ENCODE measurements at places on chromosomes 13 and 19.

GRCh38 chr13:69980799-69981198 is 126.8 kb upstream of the ATXN8OS start:
- no peak for DNase-seq

DNA sequence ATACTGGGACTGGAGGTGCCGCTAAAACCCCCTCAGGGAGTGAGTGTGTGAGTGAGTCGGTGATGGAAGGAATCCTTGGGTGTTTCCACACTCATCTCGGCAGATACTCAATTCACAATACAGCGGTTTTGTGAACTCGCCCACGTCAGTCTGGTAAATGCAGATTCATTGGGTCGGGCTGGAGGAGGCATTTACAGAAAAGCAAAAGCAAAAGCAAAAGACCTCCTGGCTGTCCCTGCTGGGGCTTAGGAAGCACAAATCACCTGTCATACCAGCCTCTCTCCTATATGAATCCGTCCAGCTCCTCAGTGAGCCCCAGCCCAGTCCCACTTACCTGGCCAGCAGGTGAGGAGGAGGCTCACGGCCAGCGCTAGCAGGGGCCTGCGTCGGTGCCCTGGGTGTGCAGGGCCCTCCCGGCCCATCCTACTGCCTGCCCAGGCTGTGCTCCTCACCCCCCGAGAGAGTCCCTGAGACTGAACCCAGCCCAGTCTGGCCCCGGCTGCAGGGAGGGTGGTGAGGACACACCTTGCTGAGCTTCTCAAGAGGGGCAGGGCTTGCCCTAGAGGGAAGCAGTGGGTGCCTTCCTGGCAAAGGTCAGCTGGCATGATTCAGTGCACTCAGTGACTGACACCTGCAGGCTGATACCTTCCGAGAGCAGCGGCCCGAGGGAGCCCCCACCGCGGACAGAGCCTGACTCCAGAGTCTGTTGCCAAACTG is at the start of gene MUC16:
Gene MUC16, minus strand, starts transcription at position 475 of the 717 bp plus-strand sequence.
- no peak for DNase-seq

GRCh38 chr19:45809643-45810159 is 5.4 kb downstream of the RSPH6A start:
- DNase-seq: no peak

DNA sequence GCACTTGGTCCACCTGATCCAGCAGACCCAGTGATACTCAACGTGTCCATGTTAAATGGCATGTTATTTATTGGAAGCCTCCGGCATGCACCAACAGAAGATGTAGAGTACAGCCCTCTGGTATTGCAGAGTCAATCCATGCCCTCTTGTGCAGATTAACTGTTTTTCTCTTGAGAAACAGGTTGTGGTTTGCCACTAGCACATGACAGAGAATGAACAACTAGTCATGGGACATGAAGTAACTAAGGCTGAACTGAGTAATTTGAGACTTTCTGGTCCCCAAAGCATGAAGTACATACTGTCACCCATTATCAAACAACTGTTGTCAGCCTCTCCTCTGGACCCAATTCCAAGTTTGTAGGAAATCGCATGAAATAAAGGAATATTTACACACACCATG is 3.2 kb downstream of the ZNF562 start:
- no peak for DNase-seq

- no peak for DNase-seq
Measured at GRCh38 chr19:43316591-43317319, 36.7 kb upstream of the CD177 start.

- DNase-seq: no peak
Measured at GRCh38 chr13:87129602-87130300, 541.4 kb upstream of the SLITRK5 start.

DNA sequence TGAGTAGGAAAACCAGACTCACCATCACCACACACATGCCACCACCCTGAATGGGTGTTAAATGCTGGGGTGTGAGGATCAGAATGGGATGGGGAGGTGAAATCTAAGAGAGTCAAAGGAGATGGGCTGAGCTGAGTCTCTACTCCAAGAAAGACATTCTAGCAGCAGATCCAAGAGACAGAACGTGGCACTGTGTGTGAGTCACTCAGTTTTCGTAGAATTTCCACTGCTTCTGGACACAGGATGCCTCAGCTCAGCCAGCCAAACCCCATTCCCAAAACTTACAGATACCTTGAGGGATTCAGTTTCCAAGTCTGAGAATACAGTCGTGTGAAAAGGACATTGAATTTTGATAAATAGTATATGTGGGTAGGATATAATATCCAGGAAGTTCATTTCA is 7.3 kb upstream of the CYP2A7 start:
- DNase-seq: no peak

DNA sequence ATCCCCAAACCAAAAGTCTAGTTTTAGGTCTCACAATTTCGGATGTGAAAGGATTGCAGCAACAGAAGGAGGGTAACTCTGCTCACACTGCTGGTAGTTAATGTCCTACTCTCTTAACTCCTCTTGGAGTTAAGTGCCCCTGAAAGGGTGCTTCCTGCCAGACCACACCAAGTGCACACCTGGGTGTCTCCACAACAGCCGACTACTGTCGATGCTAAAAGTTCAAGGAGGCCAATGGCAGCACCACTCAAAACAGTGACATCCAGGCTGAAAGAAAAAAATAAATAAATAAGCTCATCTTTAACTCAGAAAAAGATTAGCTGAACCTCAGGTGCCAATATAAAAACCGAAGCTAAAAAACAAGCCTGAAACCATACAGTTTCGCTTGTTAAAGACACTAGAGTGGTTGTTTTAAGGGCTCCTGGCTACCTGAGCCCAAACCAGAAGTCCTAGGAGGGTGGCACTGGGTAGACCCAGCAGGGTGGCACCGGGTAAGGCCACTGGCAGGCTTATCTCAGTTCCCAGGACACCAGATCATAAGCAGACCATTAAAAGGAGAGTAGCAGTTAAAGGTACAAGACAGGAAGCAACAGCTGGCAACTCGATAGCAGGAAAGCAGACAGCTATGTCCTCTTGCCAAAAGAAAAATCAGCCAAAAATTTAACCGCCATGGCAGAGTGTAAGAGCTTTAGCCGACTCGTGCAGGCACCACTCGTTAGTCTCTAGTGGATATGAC is 39.3 kb downstream of the BRD4 start:
- no peak for DNase-seq

DNA sequence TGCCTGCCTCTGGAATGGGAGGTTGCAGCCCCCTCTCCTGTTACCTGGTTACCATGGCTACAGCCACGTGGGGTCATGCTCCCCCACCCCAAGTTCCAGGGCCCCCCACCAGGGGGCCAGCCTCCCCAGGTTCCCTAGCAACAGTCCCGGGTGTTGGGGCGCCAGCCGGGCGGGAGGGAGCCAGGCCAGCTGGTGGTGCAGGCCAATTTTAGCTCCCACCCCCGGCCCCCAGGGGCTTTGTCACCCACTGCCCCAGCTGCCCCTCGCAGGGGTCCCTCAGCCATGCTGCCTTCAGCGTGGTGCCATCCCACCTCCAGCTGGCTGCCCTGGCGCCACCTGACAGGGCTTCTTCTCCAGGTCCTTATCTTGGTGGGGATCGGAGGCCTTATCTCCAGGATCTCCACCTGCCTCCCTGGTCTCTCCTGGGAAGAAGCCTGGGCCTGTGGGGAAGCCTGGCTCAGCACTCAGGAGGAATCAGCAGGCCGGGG is 3.0 kb downstream of the MARK4 start:
- peak; percentile 19 for DNase-seq

- no peak for DNase-seq
Measured at GRCh38 chr13:79403113-79403512, 2.9 kb downstream of the RBM26 start.

DNA sequence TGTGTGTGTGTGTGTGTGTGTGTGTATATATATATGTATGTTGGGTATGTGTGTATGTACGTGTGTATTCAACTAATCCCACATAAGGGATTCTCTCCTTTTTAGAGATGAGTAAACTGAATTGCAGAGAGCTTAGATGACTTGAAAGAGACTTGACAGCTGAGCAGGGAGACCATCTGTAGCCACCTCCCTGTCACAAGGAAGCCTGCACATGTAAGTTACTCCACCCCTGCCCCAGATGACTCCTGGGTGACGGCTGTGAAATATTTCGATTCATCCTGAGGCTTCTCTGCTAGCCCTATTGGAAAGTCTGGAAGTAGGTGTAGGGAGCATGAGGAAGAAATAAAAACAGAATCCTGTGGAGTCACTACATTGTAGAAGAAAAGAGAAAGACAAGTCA is 480.4 kb downstream of the FOXO1 start:
- no peak for DNase-seq

- no peak for DNase-seq
Measured at GRCh38 chr13:94063096-94063495, 416.4 kb downstream of the DCT start.

- no peak for DNase-seq
Measured at GRCh38 chr19:32868206-32868950, 1.2 kb downstream of the SLC7A9 start.

- no peak for DNase-seq
Measured at GRCh38 chr19:55353356-55353802, 1.1 kb downstream of the COX6B2 start.

DNA sequence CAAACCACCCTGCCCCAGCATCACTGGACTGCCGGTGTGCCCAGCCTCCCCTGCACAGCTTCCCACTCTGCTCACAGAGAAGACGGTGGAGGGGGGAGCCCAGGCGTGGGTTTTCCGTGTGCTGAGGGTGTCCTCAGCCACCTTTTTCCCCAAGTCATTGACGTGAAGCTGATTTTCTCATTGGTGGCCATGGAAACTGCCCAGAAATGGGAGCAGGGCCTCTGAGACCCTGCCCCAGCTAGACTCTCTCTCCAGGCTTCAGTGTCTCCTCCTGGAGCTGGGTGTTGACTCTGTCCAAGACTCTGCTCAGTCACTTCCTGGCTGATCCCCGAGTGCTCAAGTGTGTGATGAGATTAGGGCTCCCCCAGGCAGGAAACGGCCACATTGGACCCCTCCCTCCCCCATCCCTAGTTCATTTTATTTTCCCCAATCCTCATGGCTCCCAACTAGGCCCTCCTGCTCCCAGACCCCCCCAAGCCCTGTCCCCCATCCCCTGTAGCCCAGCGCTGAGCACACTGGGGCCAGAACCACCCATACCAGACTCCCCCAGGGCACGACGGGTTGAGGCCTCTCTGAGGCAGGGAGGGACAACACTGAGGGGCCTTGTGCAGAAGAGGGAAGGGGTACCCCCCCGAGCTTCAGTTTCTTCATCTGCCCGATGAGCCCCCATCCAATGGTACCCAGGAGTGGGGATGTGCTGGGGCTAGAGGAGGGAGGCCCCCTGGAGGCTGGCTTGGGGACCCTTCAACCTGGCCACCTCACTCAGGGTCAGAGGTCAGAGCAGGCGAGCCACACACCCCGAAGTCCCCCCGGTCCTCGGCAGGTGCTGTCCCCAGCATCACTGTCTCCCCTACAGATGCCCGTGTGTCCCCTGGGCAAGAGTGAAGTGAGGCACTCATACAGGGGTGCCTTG is 1.2 kb upstream of the F2RL3 start:
- DNase-seq: no peak

- peak; percentile 7 for DNase-seq
Measured at GRCh38 chr13:78241278-78241919, 322.8 kb upstream of the EDNRB start.

- no peak for DNase-seq
Measured at GRCh38 chr13:21443171-21443570, 15.9 kb downstream of the ZDHHC20 start.

GRCh38 chr13:60230593-60230992 is 66.9 kb upstream of the DIAPH3 start:
- DNase-seq: no peak

Data from activated naive CD4-positive, alpha-beta T cell treated with anti-CD3 and anti-CD28 coated beads, Interleukin-2, amount 50 U/mL, for 16 hours (primary cell).